SJSA1 (cell line): ENCODE measurements at places on chromosomes 5 and 9. TPM values are rescaled to one million over a fixed set of nuclear protein-coding genes. Genes with fewer than 3 reads are reported as not detected.

The FAM200C gene
- total RNA-seq: 5.0 and 5.5 TPM in 2 replicates

DNA sequence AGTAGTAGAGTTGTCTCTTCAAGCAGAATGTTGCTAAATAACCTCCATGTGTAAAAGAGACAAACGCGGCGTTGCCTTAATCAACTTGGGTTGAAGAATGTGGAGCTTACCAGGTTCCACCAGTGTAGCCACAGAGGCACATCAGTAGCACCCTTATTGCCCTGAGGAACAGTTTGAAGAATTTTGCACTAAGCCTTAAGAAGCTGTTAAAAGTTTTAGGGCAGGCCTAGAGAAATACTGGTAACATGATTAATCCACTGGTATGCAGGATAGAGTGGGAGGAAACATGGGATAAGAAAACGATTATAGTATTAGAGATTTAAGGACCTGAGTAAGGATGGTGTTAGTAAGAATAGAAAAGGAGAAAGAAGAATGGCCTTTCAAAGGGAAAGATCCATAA lies 100.6 kb downstream of the ZCCHC7 start:
- no peak overlapping the region for H3K4me3 ChIP-seq
- DNase-seq: no peak
- no peaks in the 10 kb centered on the region for H3K27me3 ChIP-seq
- H3K4me1 ChIP-seq: no peaks in the 10 kb centered on the region

The PCDHGC3 gene
- total RNA-seq: 45.5 and 57.8 TPM in 2 replicates

The ACOT12 gene
- not detected in 2 replicates for total RNA-seq

DNA sequence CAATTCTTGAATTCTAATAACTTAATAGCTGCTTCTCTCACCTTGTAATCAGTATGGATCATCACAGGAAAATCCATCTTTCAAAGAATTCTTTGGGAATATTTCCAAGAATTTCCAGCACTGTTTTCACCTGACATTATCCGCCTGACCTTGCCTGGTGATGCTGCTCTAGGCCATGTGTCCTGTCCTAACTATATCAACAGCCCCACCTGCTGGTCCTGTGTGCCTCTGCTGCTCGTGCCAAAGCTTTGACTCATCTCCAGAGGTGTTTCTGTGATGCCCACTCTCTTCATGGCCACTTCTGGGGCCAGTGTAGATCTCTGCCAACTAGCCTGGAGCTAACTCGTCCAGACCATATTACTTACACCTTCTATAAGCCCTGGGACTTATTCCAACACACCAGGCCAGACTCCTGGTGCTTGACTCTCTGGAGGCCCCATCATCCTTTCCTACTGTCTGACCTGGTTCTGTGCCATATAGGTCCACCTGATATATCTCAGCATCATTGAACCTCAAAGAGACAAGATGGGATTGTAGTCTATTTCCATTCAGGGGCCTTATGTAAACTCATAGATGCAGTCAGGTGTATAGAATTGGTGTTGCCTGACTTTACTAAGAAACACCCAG lies 67.5 kb upstream of the CKMT2 start:
- no peaks in the 10 kb centered on the region for H3K27me3 ChIP-seq
- no peaks in the 10 kb centered on the region for H3K36me3 ChIP-seq
- no peak overlapping the region for H3K4me3 ChIP-seq
- no peak overlapping the region for H3K27ac ChIP-seq
- H3K4me1 ChIP-seq: peaks cover 16% of the 10 kb centered on the region

The PCDHA2 gene
- total RNA-seq: not detected in 2 replicates
